Effector memory CD8-positive, alpha-beta T cell (primary cell): ENCODE measurements at places on chromosomes 4 and X.

GRCh38 chr4:6338175-6338950 lies 68.7 kb downstream of the WFS1 start:
- DNase-seq: no peak

DNA sequence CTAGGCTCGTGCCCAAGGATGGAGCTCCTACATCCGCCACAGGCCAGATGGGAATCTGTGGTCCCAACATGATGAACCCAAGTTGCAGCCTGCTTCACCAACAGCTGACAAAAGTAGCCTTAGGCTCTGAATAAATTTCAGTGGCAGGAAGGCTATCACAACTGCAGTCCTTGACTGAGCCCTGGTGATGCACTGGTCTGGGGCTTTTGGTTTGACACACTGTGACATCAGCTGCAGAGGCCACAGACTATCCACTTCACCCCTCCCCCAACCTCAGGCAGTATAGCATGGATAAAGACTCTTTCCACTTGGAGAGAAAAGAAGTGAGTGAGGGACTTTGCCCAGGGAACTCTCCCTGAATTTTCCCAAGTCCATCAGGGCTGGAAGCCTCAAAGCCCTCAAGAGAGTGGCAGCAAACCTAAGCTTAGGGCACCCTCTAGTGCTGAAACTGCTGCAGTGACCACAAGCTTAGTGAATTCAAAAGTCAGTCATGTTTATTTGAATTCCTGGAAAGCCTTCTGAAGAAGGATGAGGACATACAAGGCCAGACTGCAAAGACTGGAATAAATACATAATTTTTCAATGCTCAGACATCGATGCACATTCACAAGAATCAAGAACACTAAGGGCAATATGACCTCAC lies 135.0 kb upstream of the TENT5D start:
- no peak for DNase-seq

- DNase-seq: no peak
These were observed 79.5 kb downstream of the PCDH18 start for GRCh38 chr4:137452799-137453198.

GRCh38 chr4:126267689-126268088 lies 952.9 kb downstream of the FAT4 start:
- no peak for DNase-seq

GRCh38 chr4:40192114-40193015 lies 4.5 kb upstream of the RHOH start:
- no peak for DNase-seq

- no peak for DNase-seq
These were observed 46.1 kb upstream of the GPR78 start for GRCh38 chr4:8534129-8534528.

DNA sequence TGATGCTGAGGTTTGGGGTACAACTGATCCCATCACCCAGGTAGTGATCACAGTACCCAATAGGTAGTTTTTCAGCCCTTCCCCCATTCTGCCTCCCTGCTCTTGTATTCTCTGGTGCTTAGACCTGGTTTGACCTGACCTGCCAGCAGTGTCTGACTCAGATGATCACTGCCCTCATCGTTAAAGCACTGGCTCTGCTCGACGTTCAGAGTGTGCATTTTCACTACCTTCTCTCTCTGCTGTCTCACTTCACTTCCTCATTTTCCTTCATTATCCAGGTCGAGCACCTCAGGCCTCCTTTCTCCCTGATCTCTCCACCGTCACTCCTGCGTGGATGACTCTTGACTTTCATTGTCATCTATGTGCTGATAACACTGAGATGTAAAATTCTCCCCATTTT lies 83.6 kb downstream of the PARM1 start:
- no peak for DNase-seq

GRCh38 chrX:39475372-39475771 lies 622.4 kb downstream of the BCOR start:
- DNase-seq: no peak

- DNase-seq: no peak
These were observed 7.4 kb downstream of the TADA2B start for GRCh38 chr4:7050481-7051143.

- no peak for DNase-seq
These were observed 83.9 kb downstream of the SATL1 start for GRCh38 chrX:85159644-85160043.

DNA sequence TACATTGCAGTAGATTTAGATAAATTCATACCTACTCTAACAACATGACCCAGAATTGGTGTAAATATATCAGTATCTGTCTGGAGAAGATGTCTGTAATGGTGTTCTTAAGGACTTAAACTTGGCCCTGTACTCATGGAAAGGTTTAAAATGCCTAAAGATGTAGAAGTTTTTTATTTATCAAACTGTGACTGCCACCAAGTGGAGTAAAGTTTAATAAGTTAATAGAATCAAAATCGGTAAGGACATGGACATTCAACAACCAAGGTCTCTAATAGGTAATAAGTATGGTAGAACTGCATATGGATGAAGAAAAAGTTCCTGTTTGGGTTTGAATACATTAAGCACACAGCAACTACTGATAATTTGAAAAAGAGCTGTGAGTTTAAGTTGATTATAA lies 474.0 kb upstream of the NDST3 start:
- DNase-seq: no peak

- DNase-seq: no peak
These were observed 81.6 kb upstream of the FAT1 start for GRCh38 chr4:186805020-186805820.

- no peak for DNase-seq
These were observed 878.3 kb downstream of the FSTL5 start for GRCh38 chr4:161285461-161285860.

GRCh38 chr4:145530662-145531061 lies 49.0 kb downstream of the SMAD1 start:
- no peak for DNase-seq

GRCh38 chr4:106478152-106478551 lies 109.6 kb upstream of the GIMD1 start:
- no peak for DNase-seq

DNA sequence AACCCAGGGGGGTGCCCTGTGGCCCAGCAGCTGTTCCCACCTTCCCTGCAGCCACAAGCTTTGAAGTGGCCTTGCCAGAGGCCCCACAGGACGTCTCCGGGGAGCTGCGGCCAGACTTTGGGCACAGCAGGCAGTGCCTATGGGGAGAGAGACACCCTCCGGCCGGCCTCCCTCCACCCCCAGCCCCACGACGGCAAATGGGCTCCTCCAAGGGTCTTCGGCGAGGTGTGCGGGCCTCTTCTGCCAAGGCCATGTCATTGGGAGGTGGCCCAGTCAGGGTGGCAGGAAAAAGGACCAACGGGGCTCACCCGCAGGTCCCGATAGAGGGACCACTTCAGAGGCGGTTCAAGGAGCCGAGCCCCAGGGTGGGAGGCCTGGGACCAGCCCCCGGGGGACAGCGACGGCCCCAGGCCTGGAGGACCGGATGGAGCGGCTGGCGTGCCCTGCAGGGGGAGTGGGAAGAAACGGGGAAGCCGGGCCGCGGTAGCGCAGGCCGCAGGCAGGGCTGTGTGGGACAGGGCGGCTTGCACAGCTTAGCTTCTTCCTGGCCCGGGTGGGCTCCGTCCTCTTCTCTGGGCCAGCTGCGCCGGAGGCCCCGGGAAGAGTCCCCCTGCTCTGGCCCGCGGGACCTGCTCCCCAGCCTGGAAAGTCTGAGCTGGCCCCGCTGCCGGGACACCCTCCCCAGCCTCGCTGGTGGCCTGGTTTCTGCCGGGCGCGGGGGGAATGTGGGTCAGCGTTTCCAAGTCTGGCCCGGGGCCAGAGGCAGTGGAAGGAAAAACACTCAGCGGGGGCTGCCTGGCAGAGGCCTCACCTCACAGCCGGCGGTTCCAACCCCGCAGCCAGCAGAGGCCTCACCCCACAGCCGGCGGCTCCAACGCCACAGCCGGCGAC lies 21.9 kb upstream of the SPON2 start:
- no peak for DNase-seq

- DNase-seq: no peak
These were observed 19.3 kb downstream of the SEC24D start for GRCh38 chr4:118816538-118817177.

DNA sequence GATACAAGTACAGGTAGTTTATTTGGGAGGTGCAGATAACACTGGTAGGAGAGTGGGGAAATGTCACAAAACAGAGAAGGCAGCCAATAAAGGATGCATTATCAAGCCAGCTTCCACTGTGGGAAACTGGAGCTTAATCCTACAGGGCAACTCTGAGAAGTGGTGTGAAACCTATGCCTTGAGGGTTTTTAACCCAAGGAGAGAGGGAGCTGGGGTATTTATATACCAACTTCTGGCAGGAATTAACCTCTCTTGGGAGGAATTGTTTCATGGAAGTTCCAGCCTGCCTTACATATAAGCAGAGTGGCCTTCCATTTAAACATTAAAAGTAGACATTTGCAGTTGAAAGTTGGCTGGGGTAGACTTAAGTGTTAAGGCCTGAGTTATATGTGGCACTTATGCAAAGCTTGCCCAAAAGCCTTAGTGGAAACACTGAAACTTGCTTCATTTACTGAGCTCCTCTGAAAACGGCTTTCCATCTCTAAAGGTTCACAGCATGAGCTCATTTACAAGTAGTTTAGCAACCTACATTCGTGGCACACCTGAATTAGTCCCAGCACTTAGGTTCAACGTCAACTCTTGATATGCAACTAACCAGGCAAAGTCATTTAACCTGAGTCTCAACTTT lies 19.2 kb downstream of the MAGEB17 start:
- DNase-seq: no peak

DNA sequence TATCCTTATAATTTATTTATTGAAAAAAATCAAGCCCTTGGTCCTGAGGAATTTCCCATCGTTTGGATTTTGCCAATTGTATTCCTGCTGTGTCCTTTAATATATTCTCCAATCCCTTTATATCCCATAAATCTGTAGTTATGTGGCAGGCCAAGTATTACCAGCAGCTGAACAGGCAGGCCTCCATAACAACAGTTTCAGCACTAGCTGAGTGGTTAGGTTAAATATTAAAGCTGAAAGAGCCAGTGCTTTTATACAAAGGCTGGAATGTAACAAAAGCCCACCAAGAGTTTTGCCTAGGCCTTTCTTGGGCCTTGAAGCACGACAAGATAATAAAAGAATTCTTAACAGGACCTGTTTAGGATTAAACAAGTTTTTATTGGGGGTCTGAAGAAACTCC lies 366.6 kb upstream of the GALNT7 start:
- no peak for DNase-seq

GRCh38 chrX:2588049-2588448 lies 87.3 kb upstream of the DHRSX start:
- no peak for DNase-seq

GRCh38 chr4:176271749-176272148 lies 2.7 kb upstream of the ASB5 start:
- no peak for DNase-seq

DNA sequence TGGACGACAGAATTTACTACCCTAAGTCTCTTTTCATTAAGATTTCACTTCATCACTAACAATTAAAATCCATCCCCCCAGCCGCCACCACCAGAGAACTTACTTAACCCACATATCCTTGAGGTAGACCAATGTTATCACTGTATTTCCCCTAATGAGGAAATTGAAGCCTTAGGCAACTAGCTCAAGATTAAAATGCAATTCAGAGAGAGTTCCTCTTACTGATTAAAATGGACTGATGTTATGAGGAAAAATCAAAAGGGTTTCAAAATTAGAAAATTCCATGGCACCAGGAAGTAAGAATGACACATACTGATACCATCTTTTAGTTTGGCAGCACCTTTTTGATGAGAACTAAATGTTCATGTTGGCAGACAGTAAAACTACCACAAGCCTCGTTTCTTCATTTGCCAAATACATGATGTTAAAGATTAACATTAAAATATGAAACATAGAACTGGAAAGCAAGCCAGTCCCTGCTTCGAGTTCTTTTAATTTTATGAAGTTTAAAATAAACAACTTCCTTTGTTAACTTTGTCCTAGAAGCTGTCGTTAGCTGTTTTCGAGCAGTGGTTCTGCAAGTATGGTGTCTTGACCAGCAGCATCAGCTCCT lies 69.3 kb upstream of the CCDC160 start:
- DNase-seq: no peak

DNA sequence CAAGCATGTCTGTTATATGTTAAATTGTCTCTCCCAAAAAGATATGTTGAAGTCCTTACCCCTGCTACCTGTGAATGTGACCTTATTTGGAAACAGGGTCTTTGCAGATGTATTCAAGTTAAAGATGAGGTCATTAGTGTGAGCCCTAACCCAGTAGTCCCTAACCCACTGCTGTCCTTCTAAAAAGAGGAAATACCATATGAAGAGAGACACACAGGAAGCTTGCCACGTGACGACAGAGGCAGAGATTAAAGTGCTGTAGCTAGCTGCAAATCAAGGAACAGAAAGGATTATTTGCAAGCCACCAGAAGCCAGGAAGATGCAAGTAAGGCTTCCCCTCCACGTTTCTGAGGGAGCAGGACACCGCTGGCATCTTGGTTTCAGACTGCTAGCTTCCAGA lies 150.1 kb downstream of the HNRNPD start:
- no peak for DNase-seq

DNA sequence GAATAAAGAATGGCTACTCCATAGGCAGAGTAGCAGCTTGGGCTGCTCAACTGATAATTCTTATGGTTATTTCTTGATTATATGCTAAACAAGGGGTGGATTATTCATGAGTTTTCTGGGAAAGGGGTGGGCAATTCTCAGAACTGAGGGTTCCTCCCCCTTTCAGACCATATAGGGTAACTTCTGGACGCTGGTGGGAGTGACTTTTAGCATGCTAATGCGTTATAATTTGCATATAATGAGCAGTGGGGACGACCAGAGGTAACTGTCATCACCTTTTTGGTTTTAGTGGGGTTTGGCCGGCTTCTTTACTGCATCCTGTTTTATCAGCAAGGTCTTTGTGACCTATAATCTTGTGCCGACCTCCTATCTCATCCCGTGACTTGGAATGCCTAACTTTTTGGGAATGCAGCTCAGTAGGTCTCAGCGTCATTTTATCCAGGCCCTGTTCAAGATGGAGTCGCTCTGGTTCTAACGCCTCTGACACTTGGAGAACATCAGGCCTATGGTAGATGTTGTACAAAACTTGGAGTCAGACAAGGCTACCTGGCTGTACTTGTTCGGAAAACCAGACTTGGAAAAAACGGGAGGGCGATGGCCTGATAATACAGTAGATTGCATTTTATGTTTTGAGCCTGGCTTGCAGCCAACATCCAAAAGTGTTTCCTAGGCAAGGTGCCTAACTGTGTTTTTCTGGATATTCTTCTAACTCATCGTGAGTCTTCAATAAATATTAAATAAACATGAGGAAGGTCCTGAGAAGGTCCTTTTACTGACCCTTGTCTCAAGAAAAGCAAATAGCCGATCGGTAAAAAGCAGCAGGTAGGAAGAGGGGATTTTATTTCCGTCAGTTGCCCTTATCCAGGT lies 1.8 kb upstream of the TMEM164 start:
- DNase-seq: no peak

DNA sequence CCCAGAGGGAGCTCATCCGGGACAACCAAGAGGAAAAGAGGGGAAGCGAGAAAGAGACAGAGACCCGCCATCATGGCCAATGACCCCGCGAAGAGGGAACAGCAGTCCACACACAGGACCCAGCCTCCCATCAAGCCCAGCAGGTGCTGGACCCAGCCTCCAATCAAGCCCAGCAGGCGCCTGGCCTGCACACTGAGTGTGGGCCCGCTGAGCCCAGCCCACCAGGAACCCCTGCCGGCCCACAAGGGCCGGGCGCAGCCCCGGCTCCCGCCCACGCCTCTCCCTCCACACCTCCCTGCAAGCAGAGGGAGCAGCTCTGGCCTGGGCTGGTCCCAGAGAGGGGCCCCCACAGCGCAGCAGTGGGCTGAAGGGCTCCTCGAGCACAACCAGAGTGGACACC lies 391.1 kb downstream of the IDS start:
- DNase-seq: no peak
